ENCODE measurements at places on chromosomes 11 and 22.

- DNase-seq = no peak
Measured at GRCh38 chr11:1473786-1474185, 12.8 kb downstream of the MOB2 start.

- peak; percentile 43 for DNase-seq
Measured at GRCh38 chr22:19497245-19497644, 17.5 kb downstream of the CDC45 start.

DNA sequence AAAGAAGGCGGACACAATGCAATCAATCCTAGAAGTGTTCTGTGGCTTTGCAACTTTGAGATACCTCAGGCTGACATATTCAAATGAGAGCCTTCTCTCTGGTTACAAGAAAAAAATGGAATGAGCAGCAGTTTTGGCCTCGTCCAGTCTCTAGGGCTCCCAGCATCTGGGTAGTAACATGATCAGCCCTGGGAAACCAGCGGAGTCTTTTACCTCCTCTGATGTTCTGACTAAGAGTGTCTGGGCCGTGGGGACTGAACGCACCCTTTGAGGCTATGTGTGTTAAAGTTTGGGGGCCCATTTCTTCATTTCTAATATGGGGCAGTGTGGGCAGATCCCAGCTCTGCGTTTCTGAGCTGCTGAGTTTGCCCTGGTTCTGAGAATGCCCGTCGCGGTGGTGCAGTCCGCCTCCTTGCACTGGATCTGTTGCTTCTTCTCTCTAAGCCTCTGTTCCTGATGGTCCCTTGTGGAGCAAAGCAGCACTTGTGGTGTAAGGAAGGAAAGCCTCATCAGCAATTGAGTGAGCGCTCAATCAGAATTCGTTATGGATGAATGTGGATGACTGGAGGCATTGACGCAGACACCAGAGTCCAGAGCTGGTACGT, 8.1 kb downstream of the PARVB start:
- peak; percentile 29 for DNase-seq

DNA sequence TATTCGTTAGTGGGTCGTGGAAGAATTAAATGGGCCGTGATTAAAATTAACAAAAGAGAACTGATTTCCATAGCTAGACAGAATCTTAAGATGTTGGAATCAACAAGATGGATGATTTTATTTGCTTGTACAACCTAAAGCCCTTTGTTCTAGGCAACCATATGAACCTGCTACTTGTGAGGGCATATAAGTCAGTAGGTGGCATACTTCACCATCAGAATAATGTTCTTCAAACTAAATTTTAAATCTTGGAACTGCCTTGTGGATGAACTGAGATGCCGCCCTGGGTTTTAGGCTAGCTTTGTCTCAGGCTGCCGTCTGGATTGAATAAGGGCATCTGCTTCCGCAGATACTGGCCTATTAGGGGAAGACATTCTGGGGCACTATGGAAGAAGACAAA, 40.9 kb downstream of the CSRP3 start:
- no peak for DNase-seq

GRCh38 chr11:134780486-134781147, 368.6 kb upstream of the B3GAT1 start:
- DNase-seq = no peak

DNA sequence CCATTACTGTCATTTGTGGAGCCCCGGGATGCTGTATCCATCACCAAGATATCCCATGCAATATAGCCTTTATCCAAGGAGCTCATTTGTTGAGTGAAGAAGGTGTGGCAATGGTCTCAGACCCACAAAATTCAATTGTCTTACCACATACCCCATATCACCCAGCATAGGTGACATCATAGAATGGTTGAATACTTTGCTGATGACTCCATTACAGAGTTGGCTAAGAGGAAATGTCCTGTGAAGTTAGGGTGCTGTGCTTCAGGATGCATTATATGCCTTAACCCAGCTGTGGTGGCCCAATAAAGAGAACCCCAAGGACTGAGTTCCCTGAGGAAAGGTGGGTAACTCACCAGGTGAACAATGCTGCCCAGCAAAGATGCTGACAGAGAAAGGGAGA, 113.7 kb downstream of the EFCAB6 start:
- no peak for DNase-seq

- peak; percentile 10 for DNase-seq
Measured at GRCh38 chr11:58688789-58689503, 42.8 kb downstream of the GLYAT start.

DNA sequence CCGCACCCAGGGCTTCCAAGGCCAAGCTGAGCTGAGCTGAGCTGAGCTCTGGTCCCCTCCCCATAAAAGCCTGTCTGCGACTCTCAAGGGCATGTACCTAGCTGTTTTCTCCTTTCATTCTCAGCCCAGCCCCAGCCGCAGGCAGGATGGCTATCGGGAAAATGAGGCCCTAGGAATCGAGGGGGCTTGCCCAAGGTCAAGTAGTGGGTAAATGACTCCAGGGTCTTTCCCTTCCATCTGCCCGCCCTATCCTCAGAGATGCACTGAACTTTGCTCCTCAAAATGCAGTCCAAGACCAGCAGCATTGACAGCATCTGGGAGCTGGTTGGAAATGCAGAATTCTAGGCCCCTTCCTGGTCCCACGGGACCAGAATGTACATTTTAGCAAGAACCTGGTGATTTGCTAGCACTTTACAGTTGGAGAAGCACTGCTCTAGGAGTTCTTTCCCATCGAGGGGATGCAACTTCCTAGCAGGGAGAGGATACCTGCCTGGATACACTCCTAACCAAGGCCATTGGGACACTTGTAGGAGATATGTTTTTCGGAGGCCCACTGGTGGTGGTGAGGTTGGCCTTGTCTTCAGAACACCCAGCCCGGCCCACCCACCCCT, 43.2 kb upstream of the ACCSL start:
- DNase-seq = no peak

DNA sequence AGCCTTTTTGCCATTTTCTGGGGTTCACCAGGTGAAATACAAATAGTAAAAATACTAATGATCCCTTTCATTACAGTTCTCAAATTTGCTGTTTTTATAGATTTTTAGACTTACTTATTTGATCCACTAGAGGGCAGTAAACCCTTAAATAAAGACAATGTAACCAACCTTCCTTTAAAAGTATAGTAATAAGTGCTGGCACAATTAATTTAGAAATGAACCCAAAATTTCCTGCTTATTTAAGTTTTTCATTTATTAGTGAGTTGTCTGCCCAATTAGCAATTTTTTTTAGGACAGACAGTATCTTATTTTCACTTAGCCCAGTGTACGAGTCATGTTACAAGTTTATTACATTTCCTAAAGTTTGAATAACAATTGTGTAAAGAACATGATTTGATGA, 4.7 kb downstream of the DDIAS start:
- DNase-seq = peak; percentile 28

GRCh38 chr11:47148270-47148669, 28.4 kb downstream of the ARFGAP2 start:
- no peak for DNase-seq

- no peak for DNase-seq
Measured at GRCh38 chr22:44883011-44883421, 126.8 kb downstream of the PHF21B start.

GRCh38 chr11:95821640-95822039, 31.3 kb downstream of the CEP57 start:
- peak; percentile 37 for DNase-seq

GRCh38 chr11:76232026-76232665, 25.8 kb upstream of the WNT11 start:
- DNase-seq = no peak

DNA sequence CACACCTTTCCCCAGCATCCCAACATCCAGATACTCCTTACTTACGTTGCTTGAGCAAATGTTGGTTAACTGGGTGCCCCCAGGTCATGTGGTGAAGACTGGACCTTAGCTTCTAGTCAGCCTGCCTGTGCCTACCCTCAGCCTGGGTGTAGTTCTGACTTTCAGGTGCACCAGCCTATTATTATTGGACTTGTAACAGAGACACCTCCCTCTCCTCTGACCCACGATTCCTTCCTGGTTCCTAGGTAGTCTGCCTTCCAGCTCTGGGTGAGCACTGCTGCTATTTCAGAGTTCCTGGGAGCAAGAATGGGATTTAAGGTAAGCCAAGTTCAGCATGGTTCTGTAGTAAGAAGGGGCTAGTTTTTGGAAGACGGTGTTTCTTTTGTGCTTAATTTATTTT, 138.2 kb downstream of the DSCAML1 start:
- no peak for DNase-seq

- DNase-seq = peak; percentile 93
Measured at GRCh38 chr11:26187639-26188038, 144.3 kb upstream of the ANO3 start.

- DNase-seq = peak; percentile 31
Measured at GRCh38 chr11:43419460-43419859, 60.7 kb downstream of the TTC17 start.

- peak; percentile 93 for DNase-seq
Measured at GRCh38 chr22:28075358-28075981, 156.4 kb upstream of the PITPNB start.

DNA sequence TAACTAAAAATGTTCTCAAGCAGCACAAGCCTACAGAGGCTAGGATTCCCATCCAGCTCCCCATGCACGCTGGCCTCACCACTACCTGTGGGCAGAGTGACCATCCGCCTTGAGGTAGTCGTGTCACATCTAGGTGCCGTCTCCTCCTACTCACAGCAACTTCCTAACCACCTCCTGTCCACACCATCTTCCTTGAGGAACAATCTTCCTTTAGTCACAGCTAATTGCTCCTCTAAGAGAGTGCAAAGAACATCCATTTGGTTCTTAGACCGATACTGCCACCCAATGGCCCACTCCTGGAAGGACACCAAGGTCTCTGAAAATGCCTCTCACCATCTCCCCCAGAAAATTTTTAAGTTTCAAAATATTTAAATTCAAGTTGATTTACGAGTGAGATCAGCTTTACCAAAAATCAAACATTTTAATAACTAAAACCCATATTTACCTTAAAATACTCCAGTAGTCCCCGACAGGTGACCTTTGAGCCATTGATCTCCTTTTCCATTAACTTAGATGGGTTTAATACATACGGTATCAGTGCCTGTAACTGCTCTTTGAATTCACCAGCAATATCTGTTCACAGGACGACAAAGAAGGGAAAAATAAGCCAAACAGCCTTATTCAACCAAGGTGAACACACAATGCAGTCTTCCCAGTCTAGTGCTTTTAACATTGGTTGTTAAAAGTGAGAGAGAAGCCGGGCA, 21.7 kb upstream of the PLAAT3 start:
- peak; percentile 59 for DNase-seq

GRCh38 chr11:114141863-114142580, 82.5 kb downstream of the ZBTB16 start:
- no peak for DNase-seq

GRCh38 chr11:73028611-73029010, 113.5 kb downstream of the FCHSD2 start:
- no peak for DNase-seq

GRCh38 chr11:33539751-33540150, 160.9 kb downstream of the C11orf91 start:
- no peak for DNase-seq

DNA sequence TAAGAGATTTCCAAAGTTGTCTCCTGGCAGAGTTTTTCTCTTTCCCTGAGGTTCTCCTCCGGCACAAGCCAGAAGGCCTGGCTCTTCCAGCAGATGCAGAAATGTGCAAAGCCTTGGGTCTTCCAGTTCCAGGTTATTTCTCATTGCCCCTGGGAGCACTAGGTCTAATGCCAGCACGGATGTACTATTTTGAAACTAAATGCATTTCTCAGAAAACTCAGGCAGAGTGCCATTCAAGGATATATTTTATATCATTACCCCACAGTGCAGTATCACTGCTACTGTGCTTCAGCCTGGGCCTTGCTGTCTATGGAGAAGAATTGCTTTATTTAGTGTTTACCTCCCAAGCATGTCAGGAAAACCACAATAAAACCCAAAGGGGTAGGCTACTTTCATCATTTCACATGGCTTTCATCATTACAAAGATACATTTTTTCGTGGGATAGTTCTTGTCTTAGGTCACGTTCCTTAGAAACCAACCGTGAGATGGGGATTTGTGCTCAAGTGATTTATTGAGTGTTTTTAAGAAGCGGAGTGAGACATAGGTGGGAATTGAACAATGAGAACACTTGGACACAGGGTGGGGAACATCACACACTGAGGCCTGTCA, 22.4 kb upstream of the FZD4 start:
- DNase-seq = no peak

DNA sequence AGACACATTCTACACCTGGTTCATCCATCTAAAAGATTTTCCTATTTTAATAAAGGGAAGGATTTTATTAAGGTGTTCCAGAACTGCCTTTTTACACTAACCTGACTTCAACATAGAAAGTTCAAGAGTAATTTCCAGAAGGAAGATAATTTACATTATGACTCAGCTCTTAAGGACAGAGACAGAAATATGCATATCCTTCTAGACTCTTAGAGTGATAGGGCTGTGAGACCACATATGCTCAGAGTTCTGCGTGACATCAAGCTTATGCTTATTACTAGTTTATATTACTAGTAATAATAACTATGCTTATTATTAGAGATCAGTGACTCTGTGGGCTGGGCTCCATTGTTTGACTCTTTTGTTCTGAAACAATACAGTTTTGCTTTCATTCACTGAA, 4.6 kb downstream of the PDGFD start:
- DNase-seq = peak; percentile 34
